ENCODE measurements at places on chromosomes 1 and 21.
A peak's percentile ranks its signal among the peaks of the same experiment; 100 is the strongest.

DNA sequence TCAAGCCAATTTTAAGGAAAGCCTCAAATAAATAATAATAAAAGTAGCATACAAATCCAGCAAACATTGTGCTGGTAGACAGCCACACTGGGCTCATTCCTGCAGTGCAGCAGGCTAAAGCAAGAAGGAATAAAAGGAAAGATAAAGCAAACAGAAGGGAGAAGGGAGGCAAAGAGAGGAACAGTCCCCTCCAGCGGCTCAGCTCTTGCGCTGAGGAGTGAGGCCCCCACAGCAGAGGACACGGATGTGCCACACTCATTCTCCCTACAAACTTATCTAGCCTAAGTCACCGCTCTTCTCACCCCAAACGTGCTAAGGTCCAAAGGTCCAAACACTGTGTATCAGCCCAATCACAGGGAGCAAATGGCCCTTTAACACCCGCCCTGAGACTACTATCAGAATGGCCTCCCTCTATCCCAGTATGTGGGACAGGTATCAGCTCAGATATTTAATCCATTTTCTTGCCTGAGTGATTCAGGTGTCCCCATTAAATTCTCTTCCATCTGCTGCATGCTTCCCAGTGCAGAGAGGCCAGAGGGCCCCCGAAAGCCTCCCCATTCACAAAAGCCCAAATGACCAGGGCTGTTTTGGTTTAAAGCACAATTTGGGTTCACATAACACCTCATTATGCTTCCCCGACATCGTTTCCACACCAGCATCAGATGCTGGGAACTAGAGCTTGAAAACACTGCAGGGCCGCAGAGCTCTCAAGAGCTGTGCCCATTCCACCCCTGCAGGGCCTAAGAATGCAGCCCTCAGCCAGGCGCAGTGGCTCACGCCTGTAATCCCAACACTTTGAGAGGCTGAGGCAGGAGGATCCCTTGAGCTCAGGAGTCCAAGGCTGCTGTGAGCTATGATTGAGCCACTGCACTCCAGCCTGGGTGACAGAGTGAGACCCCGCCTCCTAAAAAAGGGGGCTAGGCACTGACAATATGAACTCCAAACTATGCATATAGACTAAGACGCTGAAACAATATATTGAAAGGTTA lies 17.8 kb downstream of the CAPZB start:
- no peak for DNase-seq

DNA sequence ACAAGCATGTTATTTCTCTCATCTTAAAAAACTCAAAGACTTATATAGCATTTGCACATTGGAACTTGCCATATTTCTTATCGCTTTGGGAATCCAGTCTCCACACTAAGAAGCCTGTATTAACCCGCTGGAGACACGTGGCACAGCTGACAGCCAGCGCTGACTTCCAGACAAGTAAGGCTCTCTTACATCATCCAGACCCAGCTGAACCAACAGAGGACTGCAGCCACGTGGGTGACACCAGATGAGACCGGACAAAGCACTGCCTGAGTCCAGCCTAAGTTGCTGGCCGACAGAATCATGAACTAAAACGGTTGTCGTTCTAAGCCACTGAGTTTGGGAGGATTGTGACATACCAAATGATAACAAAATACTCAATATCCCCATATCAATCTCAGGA lies 6.3 kb upstream of the CD247 start:
- no peak for DNase-seq

- no peak for DNase-seq
Observed at GRCh38 chr1:178933709-178934490, 63.0 kb upstream of the ANGPTL1 start.

DNA sequence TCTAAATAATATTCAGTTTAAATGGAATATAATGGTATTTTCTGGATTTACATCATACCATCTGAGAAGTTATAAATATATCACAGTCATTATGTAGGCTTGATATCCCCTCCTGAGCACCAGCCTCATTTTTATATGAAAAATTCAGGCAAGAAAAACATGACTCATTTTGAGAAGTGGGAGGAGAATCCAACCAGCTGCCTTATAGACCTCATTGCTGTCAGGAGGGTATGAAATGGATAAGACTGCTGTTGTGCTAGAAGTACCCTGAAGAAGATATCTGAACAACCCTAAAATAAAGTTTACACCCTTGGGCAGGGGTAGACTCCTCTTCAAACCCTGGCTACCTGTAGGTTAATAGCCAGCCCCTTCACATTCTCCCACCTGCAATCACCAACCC lies 8.8 kb downstream of the GIPC2 start:
- no peak for DNase-seq

- no peak for DNase-seq
Observed at GRCh38 chr1:177737456-177737855, 232.4 kb downstream of the SEC16B start.

DNA sequence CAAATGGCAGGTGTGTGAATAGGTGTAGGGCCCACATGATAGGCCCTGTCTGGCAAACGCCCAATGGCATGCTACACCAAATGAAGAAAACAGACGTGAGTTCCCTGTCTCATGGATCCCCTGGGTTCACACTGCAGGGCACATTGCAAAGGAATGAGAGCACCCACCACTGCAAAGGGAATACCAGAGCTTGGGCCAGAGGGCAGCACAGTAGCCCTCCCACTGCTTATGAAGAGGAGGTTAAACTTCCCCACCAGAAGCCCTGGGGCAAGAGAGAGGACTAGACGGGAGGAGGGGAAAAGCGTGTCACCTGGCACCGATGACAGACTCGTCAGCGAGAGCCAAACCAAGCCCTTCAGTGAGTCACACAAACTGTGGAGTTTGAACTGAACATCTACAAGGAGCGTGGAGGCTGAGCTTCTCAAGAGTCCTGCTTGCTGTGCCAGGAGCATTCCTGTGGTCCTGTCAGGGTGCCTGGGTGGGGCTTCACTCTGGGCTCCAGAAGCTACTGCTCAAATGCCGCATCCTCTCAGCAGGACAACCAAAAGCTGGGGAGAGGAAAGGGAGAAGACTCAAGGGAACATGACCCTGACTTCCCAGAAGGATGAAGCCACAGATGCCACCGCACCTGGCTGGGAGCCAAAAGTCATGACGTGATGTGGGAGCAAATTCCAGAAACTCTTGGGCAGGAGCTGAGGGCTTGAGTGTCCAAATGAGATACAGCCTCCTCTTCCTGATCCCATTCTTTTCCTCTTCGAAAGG lies 61.1 kb downstream of the TOMM20 start:
- DNase-seq, result no peak

- no peak for DNase-seq
Observed at GRCh38 chr1:20278692-20279130, 12.0 kb upstream of the VWA5B1 start.

DNA sequence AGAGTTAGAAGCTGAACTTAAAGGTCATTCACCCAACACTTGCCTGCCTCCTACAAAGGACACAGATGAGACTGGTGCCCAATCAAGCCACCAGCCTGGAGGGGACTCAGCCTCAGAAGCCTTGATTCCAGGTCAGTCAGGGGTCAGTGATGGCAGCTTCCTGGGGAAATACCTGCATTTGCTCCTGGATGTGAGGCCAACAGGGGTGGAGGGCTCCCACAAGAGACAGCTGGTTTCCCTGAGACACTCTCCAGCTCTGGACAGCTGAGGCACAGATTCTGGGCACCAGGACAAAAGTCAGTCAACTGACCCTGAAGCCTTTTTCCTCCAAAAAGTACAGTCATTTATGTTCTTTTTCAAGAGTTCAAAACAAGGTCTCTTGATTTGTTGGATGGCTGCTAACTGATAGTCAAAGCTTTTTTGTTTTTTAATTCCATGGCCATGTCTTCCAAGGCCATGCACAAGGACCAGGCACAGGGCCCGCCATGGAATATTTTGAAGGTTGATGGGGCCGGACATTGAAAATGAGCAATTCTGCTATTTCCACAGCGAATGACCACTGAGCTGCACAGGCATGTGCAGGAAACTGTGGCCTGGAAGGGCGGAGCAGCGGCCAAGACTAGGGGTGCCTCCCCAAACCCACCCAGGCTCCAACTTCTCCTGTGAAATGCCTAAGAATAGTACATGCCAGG lies 1.8 kb downstream of the C2CD2 start:
- no peak for DNase-seq

DNA sequence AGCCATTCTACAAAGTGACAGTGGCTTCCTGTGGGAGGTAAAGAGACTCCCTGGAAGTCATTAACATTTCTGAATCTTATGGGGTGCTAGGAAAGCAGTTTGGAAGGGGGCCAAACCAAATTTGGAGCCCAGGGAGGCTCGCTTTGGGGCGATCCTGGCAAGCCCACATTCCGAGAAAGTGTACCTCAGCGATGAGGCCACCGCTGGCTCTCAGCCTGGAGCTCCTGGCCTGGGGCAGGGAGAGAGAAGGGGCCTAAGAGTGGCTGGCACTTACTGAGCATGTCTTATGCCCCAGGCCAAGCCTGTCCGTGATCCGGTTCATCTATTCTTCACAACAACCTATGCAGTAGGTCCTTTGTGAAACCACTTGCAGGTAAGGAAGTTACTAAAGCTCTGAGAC lies 98.8 kb downstream of the CCDC185 start:
- DNase-seq, result no peak

DNA sequence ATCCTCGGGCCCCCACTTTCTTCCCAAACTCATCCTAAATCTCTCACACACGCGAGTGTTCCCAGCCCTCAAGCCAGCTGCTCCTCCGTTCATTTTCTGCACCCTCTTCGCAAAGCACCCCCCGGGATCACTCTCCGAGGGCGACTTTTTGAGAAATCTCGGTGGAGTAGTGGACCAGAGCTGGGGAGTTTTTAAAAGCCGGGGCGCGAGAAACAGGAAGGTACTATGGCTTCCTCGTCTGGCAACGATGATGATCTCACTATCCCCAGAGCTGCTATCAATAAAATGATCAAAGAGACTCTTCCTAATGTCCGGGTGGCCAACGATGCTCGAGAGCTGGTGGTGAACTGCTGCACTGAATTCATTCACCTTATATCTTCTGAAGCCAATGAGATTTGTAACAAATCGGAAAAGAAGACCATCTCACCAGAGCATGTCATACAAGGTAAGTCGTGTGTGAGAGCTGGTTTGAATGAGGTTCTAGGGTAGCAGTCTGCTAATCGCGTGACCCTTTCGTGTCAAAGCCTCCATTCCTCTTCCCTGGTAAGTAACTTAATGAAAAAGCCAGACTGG lies 800 bp downstream of the DR1 start:
- DNase-seq, result peak; percentile 47

GRCh38 chr1:154807048-154807591 lies 63.0 kb downstream of the KCNN3 start:
- no peak for DNase-seq

DNA sequence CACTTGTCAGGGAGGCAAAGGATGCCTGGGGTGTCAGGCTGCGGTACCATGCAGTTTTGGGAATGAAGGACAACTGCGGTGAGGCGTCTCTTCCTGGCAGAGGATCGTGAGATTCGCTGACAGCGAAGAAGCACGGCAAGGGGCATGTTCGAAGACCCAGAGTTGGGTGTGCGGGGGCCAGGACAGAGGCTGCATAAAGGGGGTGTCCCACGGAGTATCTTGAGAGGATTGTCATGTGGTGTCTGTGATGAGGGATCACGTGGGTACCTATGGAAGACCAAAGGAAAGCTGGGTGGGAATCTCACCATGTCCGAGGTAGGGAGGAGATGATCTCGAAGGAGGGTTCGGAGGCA lies 372 bp downstream of the SLC25A44 start:
- no peak for DNase-seq

DNA sequence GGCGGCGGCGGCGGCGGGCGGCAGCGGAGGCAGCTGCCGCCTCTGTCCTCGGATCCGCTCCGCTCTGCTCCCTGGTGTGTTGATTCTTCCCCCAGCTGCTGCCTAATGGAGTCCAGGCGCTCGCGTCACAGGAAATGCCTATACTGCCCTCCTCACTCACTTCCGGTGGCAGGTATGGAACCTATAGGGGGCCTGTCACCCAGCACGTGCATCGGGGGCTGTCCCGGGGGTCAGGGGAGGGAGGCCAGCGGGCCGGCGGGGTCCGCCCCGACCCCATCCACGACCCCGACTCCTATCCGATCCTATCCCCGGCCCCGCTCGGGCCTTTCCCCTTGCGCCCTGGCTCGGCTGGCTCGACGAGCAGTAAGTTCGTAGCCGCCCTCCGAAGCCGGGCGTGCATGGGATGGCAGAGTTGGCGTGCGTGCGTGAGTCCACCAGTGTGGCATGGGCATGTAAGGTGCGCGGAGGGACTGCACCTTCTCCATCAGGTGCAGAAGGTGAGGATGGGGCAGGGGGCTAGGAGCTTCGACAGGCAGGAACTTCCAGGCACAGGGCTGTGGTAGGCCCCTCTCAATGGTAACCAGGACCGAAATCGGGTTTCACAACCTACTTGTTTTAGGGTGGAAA lies at the start of gene WDR26:
Gene WDR26 (minus strand): TSS at position 107 of the 627 bp plus-strand sequence.
- peak; percentile 91 for DNase-seq

GRCh38 chr1:6108937-6109614 lies 63.4 kb downstream of the KCNAB2 start:
- peak; percentile 64 for DNase-seq

DNA sequence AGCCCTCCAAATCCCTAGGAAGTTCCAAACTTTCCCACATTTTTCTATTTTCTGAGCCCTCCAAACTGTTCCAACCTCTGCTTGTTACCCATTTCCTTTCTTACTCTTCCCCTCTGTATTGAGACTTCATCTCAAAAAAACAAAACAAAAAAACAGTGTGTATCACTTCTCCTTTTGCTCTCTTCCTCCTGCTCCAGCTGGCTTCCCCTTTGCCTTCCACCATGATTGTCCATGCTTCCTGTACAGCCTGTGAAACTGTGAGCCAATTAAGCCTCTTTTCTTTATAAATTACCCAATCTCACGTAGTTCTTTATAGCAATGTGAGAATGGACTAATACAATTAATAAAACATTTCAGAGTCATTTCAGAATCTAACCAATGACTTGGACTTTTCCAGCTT lies 69.6 kb upstream of the KRTAP19-8 start:
- DNase-seq, result no peak

GRCh38 chr1:32549616-32550015 lies 10.4 kb downstream of the ZBTB8A start:
- no peak for DNase-seq

DNA sequence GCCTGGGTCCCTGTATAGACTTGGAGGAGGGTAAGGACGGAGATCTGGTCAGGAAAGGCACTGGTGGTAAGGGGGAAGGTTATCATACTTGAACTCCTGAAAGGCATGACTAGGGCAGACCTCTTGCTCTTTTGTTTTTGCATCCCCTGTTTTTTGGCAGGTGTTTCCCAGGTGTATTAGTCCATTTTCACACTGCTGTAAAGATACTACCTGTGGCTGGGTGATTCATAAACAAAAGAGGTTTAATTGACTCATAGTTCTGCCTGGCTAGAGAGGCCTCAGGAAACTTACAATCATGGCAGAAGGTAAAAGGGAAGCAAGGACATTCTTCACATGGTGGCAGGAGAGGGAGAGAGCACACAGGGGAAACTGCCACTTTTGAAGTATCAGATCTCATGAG lies 57.2 kb upstream of the APOBEC4 start:
- DNase-seq, result no peak

- DNase-seq, result no peak
Observed at GRCh38 chr1:245810789-245811337, 656.1 kb downstream of the KIF26B start.

GRCh38 chr1:209053587-209053986 lies 529.9 kb upstream of the CAMK1G start:
- DNase-seq, result no peak

All from activated CD4-positive, alpha-beta T cell treated with anti-CD3 and anti-CD28 coated beads, Interleukin-2, Interleukin-6, amounts not matched to agents 100 ng/mL and 50 ng/mL, durations not matched to agents 16 hours and 8 hours (primary cell).